ENCODE measurements at places on chromosomes 3 and 15. TPM values are rescaled to one million over a fixed set of nuclear protein-coding genes. Genes with fewer than 3 reads are reported as not detected.

Gene PCBP4
- total RNA-seq = 70.8 TPM

GRCh38 chr3:55501905-55502304 lies 14.8 kb upstream of the WNT5A start:
- peaks cover 2% of the 10 kb centered on the region for H3K4me1 ChIP-seq
- H3K27me3 ChIP-seq = no peaks in the 10 kb centered on the region
- peak; percentile 55 for DNase-seq
- no peaks in the 10 kb centered on the region for H3K36me3 ChIP-seq
- no peak overlapping the region for H3K27ac ChIP-seq
- no peak overlapping the region for H3K4me3 ChIP-seq

DNA sequence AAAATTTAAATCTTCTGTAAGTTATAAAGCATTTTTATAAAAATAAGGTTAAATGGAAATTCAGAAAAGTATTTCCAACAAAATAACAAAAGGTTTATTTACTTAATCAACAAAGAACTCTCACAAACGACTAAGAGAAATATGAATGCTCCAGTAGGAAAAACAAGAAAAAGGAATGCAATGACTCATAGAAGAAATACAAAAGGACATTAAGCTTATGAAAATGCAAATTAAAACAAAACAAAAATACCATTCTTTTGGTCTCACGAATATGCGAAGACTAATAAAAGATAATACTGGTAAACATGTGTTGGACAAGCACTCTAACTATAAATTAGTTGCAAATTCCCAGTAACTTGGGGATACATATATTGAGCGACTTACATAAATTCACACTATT lies 17.5 kb upstream of the TBC1D5 start:
- no peaks in the 10 kb centered on the region for H3K4me1 ChIP-seq
- DNase-seq = no peak
- peaks cover 2% of the 10 kb centered on the region for H3K27me3 ChIP-seq
- no peak overlapping the region for H3K4me3 ChIP-seq

Gene PIF1
- total RNA-seq = 5.3 TPM

GRCh38 chr15:88571852-88572259 lies 25.4 kb upstream of the DET1 start:
- H3K4me1 ChIP-seq = no peaks in the 10 kb centered on the region
- DNase-seq = no peak
- H3K27ac ChIP-seq = no peak overlapping the region
- peaks cover 9% of the 10 kb centered on the region for H3K27me3 ChIP-seq
- H3K36me3 ChIP-seq = no peaks in the 10 kb centered on the region

GRCh38 chr3:161415506-161416231 lies 44.4 kb upstream of the SPTSSB start:
- no peaks in the 10 kb centered on the region for H3K36me3 ChIP-seq
- peaks cover 10% of the 10 kb centered on the region for H3K4me1 ChIP-seq
- H3K27me3 ChIP-seq = no peaks in the 10 kb centered on the region
- peak overlapping the region; percentile 83 for H3K27ac ChIP-seq

DNA sequence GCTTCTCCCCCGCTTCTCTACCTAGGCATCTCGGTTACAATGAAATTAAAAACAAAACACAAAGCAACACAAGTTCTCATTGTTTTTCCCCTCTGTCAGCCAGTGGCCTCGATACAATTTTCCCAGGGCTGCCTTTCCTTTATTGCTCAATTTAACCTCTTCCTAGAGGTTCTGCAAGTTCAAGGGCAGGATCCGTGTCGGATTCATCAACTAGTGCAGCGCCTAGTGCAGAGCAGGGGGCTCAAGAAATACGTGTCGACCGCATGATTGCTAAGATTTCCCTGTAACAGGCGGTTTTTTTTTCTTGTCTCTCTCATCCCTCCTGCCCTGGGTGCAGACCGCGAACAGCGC lies 1.4 kb upstream of the BHLHE40 start:
- H3K27me3 ChIP-seq = no peaks in the 10 kb centered on the region
- no peak for DNase-seq
- peaks cover 2% of the 10 kb centered on the region for H3K36me3 ChIP-seq

GRCh38 chr3:82671466-82671865 lies 910.0 kb upstream of the GBE1 start:
- H3K36me3 ChIP-seq = no peaks in the 10 kb centered on the region
- H3K27me3 ChIP-seq = no peaks in the 10 kb centered on the region
- H3K4me3 ChIP-seq = no peak overlapping the region
- no peaks in the 10 kb centered on the region for H3K4me1 ChIP-seq
- no peak for DNase-seq

Gene GOLGA8F
- not detected for total RNA-seq

GRCh38 chr15:59976480-59977271 lies 27.4 kb upstream of the FOXB1 start:
- no peaks in the 10 kb centered on the region for H3K4me1 ChIP-seq
- no peak overlapping the region for H3K4me3 ChIP-seq
- H3K27ac ChIP-seq = no peak overlapping the region
- peaks cover 3% of the 10 kb centered on the region for H3K27me3 ChIP-seq

DNA sequence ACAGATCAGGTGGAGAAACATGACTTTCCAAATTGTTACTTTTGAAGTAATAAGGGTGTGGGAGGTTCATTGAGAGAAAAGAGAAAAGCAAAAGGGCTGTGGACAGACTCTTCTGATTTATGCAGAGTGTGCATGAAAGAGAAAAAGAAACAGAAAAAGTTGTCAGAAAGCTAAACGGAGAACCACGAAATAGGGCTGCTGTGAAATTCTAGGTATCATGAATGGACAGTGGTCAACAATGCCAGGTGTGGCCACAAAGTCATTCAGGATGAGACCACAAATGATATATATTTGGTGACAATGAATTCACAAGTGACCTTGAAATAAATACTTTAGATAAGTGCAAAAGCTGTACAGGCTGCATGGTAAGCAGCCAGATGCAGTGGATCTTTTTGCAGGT lies 170.1 kb downstream of the IL5RA start:
- H3K4me1 ChIP-seq = no peaks in the 10 kb centered on the region
- no peak overlapping the region for H3K4me3 ChIP-seq
- no peaks in the 10 kb centered on the region for H3K27me3 ChIP-seq

GRCh38 chr15:79966634-79967297 lies 4.2 kb downstream of the BCL2A1 start:
- no peak overlapping the region for H3K4me3 ChIP-seq
- no peaks in the 10 kb centered on the region for H3K36me3 ChIP-seq
- H3K27me3 ChIP-seq = no peaks in the 10 kb centered on the region
- peaks cover 4% of the 10 kb centered on the region for H3K4me1 ChIP-seq
- H3K27ac ChIP-seq = no peak overlapping the region

DNA sequence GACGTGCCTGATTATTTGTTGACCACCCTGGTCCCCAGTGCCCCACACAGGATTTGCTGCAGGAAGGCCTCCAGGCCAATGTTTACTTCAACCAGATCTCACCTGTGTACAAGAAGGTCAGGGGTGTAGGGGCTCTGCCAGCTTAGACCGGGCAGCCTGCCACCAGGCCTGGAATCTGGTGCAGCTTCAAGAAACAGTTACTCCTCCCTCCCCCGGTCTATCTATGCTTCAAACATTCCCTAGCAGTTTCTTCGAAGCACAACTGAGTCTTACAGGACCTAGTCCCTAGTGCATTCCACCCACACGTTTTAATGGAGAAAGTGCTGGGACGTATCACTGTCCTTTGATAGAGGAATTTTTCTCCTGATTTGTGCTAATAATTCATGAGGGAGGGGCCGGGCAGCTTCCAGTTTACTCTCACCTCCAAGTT lies 8.0 kb downstream of the SH3BP5 start:
- no peak for DNase-seq
- H3K4me3 ChIP-seq = no peak overlapping the region
- no peaks in the 10 kb centered on the region for H3K27me3 ChIP-seq
- no peak overlapping the region for H3K27ac ChIP-seq
- no peaks in the 10 kb centered on the region for H3K36me3 ChIP-seq

DNA sequence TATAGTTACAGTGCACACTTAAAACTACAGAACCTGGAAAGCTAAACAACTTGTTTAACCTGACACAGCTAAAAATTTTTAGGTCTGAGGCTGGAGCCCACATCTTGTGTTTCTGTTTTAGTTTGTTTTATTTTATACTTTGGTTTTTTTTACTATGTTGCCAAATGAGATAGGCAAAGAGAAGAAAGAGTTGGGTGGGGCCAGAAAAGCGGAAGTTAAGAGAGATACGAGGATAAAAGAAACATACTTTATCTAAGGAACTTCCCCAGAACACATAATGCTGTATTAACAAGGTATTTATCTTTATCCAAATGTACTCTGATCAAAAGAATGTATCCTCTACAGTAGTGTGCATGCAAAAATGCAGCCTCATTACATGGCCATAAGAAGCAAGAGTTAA lies 1145.7 kb downstream of the EPHA3 start:
- no peak for DNase-seq
- H3K36me3 ChIP-seq = no peaks in the 10 kb centered on the region
- H3K4me3 ChIP-seq = no peak overlapping the region
- no peak overlapping the region for H3K27ac ChIP-seq
- no peaks in the 10 kb centered on the region for H3K27me3 ChIP-seq

Gene GHRL
- total RNA-seq = not detected

Gene CCPG1
- 18.9 TPM for total RNA-seq

Gene DLEC1
- not detected for total RNA-seq

DNA sequence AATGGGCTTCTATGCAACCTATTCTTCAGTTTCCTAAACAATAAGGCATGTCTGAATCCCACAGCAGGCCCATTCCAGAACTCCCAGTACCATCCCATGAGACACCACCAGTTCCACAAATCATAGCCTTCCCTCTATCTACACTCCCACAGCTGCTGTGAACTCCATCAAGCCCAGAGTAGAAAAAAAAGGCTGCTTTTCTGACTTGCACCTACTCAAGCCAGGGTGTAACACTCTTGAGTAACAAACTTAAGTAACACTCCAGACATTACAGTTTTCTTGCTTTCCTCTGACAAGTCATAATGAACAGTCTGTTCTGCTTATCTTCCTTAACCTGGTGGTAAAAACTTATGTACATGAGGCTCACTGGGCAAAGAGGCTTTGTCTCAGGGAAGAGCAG lies 283.1 kb downstream of the NFKBIZ start:
- H3K36me3 ChIP-seq = no peaks in the 10 kb centered on the region
- H3K4me1 ChIP-seq = no peaks in the 10 kb centered on the region
- H3K27me3 ChIP-seq = no peaks in the 10 kb centered on the region
- no peak overlapping the region for H3K27ac ChIP-seq
- DNase-seq = no peak

DNA sequence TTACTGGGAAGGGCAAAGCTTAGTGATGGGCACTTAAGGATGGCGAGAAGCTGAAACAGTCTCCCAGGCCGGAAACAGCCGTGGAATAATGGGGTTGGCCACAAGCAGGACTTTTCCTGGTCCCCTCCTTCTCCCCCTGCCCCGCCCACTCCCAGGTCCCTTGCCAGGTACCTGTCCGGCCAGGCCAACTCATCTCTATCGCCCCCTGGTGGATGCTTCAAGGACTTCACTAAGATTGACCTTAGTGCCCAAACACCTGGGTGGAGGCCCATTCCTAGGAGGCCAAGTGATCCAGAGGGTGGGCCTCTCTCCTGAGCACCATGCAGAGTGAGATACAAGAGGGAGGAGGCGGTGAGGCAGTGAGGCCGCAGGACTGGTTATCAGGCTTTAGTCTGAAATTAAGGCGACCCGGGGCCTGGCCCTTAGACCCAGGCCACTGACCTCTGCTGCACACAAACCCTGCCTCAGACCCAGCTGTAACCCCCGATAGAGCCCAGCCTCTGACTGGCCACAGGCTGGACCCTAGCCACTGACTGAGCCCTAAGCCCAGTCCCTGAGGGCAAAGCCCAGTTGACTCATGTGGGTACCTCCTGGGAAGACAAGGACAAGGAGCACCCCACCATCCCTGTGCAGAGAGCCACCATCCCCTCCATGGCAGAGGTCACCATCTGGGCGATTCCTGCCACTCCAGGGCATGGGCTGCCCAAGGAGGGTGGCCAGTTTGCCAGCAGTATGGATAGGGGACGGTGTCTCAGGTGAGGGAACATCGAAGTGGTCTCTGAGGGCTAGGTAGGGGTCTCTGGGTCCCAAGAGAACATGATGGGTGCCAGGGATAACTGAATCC lies 37.6 kb downstream of the VIPR1 start:
- no peaks in the 10 kb centered on the region for H3K4me1 ChIP-seq
- peaks cover 3% of the 10 kb centered on the region for H3K27me3 ChIP-seq
- no peak for DNase-seq
- H3K36me3 ChIP-seq = no peaks in the 10 kb centered on the region

DNA sequence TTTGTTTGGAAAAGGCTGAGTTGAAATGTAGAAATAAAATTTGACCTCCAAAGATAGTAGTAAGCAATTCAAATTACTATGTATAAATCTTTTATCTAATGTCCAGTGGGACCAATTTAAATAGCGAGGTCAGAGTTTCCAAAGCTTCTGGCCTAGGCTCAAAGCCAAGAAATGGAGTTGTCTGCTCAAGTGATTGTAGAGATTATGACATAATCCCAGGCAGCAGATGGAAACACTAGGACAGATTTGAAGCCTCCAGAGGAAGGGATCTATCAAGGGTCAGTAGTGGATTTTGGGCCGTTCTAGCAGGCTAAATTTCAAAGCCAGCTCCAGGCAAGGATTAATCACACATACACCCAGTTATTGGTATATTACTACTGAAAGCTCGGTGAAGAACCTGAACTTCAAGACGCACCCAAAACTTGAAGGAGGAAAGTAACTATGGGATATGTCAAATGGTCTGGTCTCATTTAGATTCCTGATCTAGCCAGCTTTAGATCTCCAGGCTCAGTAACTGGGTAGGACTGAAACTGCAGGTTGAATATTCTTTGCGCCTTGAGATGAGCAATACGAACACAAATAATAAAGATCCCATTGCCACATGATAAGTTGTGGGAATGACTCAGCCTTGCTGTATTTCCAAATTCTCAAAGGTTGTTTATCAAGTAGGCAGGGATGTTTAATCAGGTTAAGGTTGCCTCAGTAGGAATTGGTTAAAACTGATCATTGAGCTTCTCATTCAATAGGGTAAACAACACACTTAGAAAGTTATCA lies 30.9 kb upstream of the ARRDC4 start:
- no peaks in the 10 kb centered on the region for H3K36me3 ChIP-seq
- no peaks in the 10 kb centered on the region for H3K27me3 ChIP-seq
- no peak overlapping the region for H3K27ac ChIP-seq
- no peak overlapping the region for H3K4me3 ChIP-seq
- H3K4me1 ChIP-seq = no peaks in the 10 kb centered on the region
- no peak for DNase-seq

GRCh38 chr3:25695731-25696420 lies 31.2 kb upstream of the TOP2B start:
- no peaks in the 10 kb centered on the region for H3K36me3 ChIP-seq
- DNase-seq = no peak
- H3K4me3 ChIP-seq = no peak overlapping the region
- no peaks in the 10 kb centered on the region for H3K4me1 ChIP-seq
- no peak overlapping the region for H3K27ac ChIP-seq

- DNase-seq = no peak
- no peak overlapping the region for H3K4me3 ChIP-seq
- H3K36me3 ChIP-seq = peaks cover 21% of the 10 kb centered on the region
- no peaks in the 10 kb centered on the region for H3K27me3 ChIP-seq
- no peak overlapping the region for H3K27ac ChIP-seq
- no peaks in the 10 kb centered on the region for H3K4me1 ChIP-seq
Observed at GRCh38 chr15:65164139-65164538, 21.0 kb downstream of the CLPX start.

Gene SQOR
- 40.3 TPM for total RNA-seq

GRCh38 chr3:153925841-153926514 lies 195.2 kb upstream of the ARHGEF26 start:
- H3K27me3 ChIP-seq = no peaks in the 10 kb centered on the region
- DNase-seq = no peak
- H3K27ac ChIP-seq = no peak overlapping the region
- no peaks in the 10 kb centered on the region for H3K4me1 ChIP-seq
- no peak overlapping the region for H3K4me3 ChIP-seq

Gene SPCS1
- total RNA-seq = 50.5 TPM

Gene CLDN18
- total RNA-seq = not detected
